Omental fat pad (tissue), 4 donors: ENCODE measurements at places on chromosomes 7 and 10. TPM values are rescaled to one million over a fixed set of nuclear protein-coding genes. Genes with fewer than 3 reads are reported as not detected.

DNA sequence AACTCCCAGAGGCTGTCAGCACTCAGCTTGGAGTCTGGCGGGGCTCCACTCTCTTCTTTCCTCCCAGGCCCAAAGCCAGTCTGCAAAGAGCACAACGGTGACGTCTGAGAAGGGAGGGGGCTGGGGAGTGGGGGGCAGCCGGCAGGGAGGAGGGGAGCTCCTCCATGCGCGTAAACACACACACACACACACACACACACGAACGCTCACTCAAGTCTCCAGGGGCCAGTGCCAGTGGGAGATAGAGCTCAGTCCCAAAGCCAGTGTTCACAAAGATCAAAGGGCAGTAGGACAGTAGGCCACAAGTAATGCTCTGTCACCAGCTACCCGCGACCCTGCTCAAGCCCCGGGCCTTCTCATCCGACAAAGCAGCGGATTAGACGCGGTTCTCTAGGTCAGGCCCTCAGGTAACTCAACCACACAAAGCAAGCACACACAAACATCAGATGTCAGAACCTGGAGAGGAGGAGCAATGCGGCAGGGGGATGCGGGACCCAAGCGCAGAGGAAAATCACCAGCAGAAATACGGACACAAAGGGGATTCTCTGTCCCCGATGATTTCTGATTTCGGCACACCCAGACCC is 19.9 kb downstream of the TCAF1 start:
- no peak for DNase-seq

MSMB gene
- not detected for total RNA-seq

GRCh38 chr7:2709553-2710285 is 21.7 kb downstream of the AMZ1 start:
- DNase-seq = no peak

PDGFA gene
- 7.0 TPM for total RNA-seq

GRCh38 chr7:28107960-28108359 is 72.6 kb downstream of the JAZF1 start:
- no peak for DNase-seq

GRCh38 chr10:122740640-122741039 is 41.0 kb upstream of the C10orf120 start:
- no peak for DNase-seq

AMPH gene
- total RNA-seq = 2.8 TPM

KCND2 gene
- total RNA-seq = 3.8 TPM

DNA sequence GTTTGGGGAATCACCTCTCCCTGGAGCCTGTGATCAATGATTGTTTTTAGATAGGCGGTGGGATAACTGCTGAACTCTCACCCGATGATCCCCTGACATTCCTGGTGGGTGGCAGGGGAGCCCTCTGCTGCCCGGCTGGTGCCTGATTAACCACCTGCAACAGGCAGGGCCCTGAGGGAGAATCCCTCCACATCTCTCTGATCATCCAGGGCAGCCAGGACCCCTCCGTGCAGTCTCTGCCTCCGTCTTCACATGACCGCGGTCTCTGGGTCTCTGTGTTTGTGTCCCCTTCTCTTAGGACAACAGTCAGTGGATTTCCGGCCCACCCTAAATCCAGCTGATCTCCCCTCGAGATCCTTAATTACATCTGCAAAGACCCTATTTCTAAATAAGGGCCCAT is 17.4 kb downstream of the CALML5 start:
- DNase-seq = no peak

DNA sequence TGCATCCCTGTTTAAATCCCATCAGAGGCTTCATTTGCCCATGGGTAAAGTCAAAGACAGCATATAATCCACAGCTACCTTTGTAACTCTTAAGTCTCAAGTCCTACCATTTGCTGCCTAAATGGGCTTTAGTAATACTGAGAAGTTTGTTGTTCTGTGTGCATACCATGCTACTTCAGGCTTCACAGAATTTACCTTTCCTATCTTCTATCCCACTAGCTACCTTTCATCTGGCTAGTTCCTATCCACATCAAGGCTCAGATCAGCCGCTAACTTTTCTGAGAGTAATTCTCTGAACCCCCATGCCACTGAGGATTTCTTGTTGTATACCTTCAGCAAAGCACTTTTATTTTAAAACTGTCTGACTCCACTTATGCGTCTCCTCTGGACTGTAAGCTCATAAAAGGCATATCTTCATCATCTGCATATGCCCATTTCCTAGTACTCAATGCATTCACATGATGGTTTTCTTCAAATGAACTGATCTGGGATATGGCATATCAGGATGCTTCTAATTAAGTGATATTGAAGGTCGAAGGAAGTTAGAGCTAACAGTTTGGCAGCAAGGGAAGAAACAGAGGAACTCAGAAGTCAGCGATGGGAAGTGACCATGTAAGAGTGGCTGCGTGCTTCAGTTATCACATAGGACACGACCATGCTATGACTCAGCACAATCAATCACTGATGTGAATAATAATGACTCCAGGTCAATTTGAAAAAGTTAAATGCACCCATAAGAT is 283.9 kb upstream of the DKK1 start:
- no peak for DNase-seq

GRCh38 chr10:121495719-121496118 is 102.5 kb downstream of the FGFR2 start:
- no peak for DNase-seq

- DNase-seq = peak; percentile 25
These were observed at the start of gene SHTN1 for GRCh38 chr10:117005026-117005526. Gene SHTN1, minus strand, starts transcription at chr10:117005187. Its CDS starts 108 bp downstream, at chr10:117005079.

DNA sequence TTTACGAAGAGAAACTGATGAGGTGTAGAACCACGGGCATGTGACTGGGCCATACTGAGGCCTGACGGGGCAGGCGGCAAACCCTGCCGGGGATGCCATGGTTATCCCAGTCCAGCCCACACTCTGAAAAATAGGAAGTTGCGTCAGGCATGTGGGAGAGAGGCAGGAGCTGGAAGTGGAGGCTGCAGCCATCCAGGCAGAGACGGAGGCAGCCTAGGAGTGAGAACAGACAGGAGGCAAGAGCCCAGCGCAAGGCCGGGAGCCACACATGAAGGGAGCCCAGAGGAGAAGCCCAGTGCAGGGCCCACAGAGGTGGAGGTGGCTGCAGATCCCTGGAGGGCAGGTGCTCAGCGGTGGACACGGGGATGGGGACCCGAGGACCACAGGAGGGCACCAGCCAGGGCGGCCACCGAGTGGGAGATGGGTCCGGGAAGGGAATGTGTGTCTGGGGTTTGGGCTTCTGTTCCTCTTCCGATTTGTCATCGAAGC is 175.2 kb upstream of the PPP2R2D start:
- DNase-seq = no peak

DNA sequence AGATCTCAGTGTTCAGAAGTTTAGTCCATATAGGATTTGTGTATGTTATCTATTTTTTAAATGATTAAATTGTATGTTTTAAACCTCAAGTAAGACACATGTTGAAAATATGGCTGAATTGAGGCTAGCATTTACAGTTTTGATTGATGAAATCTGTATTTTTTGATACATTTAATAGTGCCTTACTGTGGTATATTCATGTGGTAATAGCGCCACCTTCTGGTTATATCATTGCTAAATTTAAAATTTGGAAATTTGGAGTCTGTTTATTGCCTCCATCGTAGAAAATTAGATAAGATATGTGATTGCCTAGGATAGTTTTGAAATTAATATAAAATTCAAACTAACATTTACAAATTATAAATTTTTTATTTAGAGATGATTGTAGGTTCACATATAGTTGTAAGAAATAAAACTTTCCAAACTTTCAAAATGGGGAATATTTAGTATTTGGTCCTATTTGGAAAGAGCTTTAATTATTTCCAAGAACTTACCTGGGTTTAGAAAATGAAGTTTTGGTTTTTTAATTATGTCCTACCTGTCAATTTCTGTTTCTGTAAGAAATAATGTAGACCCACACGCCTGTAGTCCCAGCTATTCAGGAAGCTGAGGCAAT is 19.1 kb upstream of the ARMS2 start:
- DNase-seq = no peak

GRCh38 chr7:45570797-45571196 is 3.4 kb upstream of the ADCY1 start:
- DNase-seq = no peak
